ENCODE measurements at places on chromosomes 7 and 10.
A peak's percentile ranks its signal among the peaks of the same experiment; 100 is the strongest.

DNA sequence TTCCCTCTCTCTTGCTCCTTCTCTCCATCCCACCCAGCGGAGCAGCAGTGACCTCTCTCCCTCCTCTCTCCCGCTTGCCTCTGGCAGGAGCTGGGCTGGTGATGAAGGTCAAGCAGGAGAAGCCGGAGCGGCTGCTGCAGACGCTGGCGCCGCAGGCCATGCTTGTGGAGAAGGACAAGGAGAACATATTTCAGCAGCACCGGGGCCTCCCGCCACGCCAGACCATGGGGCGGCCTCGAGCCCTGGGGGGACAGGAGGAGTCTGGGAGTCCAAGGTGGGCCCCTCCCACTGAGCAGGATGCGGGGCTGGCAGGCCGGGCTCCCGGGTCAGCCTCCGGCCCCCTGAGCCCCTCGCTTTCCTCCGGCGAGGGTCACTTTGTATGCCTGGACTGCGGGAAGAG lies 17.3 kb downstream of the ZNF775 start:
- DNase-seq = no peak

DNA sequence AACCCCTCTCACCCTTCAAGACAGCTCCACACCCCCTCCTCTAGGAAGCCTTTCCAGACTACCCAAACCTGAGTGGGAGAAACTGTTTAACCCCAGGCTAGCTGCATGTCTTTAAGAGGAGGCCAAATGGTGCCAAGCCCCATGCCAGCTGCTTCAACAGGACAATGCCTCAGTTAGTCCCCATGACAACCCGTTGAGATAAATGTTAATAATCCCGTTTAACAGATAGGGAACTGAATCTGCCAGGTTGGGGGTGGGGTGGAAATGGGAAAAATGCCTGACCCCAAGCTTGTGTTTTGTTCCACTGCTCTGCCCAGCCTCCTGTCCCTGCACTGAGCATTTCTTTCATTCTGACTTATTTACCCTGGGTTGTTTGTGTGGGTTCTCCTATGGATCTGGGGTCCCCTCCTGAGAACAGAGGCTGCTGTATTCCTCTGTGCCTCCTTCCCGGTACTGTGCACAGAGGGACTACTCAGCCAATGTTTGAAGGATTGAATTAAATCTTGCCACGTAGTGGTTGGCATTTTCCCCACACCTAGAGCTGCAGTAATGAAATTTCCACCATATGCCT lies 452.6 kb upstream of the ZMIZ1 start:
- DNase-seq = no peak

DNA sequence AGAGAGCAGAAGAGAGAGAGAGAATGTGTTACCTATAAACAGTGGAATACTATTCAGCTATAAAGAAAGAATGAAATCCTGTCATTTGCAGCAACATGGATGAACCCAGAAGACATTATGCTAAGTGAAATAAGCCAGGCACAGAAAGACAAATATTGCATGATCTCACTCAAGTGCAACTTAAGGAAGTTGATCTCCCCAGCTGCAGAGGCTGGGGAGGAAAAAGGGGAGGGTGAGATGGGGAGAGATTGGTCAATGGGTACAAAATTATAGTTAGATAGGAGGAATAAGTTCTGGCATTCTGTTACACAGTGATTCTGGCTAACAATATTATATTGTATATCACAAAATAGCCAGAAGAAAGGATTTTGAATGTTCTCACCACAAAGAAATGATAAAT lies 11.2 kb upstream of the JAZF1 start:
- no peak for DNase-seq

- DNase-seq = peak; percentile 76
Measured at GRCh38 chr7:75905785-75906604, 9.0 kb upstream of the POR start.

DNA sequence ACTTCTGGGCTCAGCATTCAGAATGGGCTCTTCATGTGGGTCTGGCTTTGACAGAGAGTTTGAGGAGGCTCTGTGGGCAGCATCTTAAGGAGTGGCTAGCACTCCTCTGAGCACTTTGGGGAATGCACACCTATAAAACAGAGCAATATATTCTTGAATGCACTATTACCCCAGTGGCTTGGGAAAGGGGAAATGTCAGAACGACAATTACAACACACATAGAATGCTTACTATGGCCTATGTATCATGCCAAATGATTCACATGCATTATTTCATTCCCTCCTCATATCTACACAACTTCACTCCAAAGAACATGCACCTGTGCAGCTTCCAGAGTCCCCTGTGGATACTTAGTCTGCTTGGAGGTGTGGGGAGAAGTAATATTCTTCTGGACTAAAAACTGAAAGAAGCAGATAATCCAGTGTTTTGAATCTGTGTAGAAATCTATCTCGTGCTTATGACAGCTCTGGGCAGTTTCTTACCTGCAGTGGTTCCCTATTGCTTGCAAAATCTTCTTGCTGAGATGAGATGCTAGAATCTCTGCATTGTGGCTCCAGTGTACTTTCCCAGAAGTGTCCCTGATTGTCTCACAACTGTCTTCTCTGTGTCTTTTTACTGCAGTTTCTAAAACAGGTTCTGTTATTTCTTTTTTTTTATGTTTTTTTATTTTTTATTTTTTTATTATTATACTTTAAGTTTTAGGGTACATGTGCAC lies 5.5 kb upstream of the MGAM start:
- DNase-seq = no peak

DNA sequence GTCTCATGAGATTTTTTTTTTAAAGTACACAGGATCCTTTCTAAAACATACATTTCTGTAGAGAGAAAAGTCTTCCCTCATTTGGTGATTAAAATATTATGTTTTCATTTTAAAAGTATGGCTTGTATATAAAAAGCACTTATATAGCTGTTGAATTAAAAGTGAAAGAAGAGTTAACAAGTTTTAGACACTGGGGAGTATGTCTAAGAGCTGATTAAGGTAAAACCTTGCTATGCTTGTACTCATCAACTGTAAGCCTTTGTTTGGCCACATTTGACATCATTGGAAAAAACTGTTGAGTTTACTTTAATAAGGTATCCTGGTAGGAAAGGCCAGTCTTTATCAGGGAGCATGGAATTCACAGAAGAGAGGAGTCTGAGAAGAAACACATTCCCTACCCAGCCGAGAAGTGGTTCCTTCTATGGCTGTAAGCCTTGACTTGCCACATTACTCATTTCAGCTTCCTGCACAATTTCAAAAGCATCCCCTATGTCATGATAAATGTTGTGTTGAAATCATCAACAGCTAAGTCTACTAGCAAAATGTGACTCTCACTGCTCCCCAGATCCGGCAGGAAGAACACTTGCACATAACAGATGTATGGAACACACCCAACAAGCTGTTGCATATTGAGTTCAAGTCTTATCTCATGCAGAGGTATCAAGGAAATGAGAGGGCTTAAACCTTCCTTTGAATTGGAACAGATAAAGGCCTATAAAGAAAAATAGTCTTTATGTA lies 171.8 kb upstream of the CDK1 start:
- DNase-seq = no peak

DNA sequence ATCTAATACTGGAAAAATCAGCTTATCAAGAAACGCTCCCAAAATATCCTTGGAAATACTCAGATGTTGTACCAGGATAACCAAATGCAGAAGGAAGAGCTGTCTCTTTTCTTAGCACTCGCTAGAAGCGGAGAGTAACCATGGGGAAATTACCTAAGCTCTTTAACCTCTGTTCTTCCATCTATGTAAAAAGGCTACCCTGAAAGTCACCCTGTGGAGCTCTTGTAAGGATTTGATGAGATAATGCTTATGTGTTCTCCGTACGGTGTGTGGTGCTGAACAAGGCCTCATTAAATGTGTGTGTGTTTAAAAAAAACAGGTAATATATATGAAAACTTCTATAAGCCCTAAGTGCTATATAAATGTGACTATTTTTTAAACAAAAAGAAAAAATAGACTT lies 38.2 kb upstream of the MYO3A start:
- DNase-seq = no peak

DNA sequence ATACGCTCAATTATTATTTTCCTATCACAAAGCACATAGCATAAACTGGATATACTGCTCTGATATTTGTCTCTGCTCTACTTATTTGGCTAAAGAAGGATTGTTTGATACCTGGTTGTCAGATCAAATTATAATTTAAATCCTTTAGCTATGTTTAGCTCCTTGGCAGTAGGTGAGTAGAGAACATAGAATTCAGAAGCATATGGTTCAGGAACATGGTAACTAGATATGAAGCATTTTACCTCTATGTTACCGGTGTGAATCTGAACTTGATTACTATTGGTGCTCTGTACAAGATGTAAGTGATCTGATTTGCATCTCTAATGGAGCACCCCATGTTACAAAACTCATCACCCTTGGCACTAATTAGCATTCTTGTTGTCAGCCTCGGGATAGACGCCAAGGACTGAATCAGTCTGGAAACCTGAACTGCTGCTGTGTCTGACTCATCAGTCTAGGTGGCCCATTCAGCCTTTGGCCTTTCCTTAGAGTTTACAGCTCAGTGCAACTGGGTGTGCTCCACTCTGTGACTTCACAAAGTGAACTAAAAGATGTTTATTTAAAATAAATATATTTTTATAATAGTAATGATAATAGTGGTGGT lies 12.3 kb upstream of the MYPN start:
- DNase-seq = no peak

GRCh38 chr7:121530227-121531174 lies 134.4 kb upstream of the FAM3C start:
- no peak for DNase-seq

GRCh38 chr10:89207801-89208551 lies 859 bp upstream of the CH25H start:
- DNase-seq = no peak

DNA sequence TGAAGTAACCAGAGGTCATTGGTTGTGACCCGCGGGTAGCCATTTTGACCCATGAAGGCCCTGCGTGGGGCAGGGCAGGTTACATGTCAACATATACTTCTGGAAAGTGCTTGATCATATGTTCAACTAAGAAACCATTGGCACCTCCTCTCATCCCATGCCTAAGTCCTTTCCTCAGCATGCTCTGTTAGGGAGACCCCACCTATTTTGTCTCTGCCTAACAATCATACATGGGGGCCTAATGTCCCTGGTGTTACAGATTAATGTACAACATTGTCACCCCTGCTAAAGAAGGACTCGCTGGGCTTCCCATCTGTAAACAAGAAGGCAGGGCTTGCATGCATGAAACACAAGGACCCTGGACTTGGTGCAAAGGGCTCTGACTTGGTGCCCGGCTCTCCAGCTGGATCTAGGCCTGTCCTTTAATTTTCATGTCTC lies 133.7 kb upstream of the TNS3 start:
- DNase-seq = no peak

GRCh38 chr7:74269757-74270277 lies 15.6 kb upstream of the RFC2 start:
- peak; percentile 77 for DNase-seq

GRCh38 chr7:142357953-142358520 lies 100.2 kb upstream of the PRSS58 start:
- DNase-seq = peak; percentile 27

GRCh38 chr10:123517901-123518300 lies 148.3 kb upstream of the GPR26 start:
- DNase-seq = no peak

DNA sequence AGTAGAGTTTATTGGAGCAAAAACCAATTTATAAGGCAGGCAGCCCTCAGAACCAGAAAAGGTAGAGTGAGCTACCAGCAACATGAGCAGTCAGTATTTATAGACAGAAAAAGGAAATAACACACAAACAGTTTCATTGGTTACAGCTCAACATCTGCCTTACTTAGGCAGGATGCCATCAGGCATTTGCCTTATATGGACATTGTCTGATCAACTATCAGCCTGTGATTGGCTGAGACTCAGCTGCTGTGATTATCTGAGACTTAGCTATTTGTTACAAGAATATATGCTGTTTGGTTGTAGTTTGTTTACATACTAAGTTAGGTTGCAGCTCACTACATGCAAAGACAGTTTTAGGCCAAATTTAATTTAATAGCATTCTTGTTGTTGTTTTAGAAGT lies 60.4 kb upstream of the CDK1 start:
- DNase-seq = no peak

DNA sequence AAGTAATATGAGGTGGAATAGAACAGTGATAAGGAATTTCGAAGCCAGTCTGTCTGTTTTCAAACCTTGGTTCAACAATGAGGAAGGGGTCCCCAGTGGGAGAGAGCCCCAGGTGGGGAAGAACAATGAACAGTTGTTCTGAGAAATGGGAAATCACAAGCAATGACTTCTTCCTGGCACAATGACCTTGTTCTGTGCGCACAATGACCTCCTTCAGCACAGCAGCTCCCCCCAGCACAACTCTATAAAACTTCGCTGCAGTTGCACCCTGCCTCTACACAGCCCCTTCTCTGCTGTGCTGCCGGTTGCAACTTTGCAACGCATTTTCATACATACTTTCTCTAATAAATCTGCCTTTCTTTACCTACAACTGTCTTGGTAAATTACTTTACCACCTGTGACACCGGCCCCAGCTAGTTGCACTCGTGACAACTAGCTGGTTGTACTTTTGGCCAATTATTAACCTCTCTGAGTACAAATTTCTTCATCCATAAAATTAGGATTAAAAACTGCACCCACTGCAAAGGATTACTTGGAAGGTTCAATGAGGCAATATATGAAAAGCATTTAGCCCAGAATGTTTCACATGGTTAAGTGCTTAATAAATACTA lies 40.5 kb downstream of the ASB4 start:
- peak; percentile 84 for DNase-seq

DNA sequence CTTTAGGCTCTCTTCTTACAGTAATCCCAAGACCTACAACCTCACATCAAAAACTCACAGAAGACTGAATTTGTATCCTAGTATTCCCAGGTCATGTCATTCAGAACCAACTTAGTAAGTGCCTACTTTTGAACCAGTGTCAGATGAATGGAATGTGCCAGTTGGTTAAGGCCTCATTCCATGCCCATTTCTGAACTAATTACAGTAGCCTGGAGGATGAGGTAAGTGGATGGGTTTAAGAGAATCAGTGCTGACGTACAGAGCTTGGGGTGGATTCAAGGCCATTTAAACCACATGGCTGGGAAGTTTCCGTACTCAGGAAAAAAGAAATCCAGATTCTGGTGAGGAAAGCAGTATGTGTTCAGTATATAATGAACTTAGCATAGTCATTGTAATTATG lies 21.9 kb upstream of the FOXP2 start:
- no peak for DNase-seq

- no peak for DNase-seq
Measured at GRCh38 chr10:70034232-70034631, 18.4 kb upstream of the MACROH2A2 start.

DNA sequence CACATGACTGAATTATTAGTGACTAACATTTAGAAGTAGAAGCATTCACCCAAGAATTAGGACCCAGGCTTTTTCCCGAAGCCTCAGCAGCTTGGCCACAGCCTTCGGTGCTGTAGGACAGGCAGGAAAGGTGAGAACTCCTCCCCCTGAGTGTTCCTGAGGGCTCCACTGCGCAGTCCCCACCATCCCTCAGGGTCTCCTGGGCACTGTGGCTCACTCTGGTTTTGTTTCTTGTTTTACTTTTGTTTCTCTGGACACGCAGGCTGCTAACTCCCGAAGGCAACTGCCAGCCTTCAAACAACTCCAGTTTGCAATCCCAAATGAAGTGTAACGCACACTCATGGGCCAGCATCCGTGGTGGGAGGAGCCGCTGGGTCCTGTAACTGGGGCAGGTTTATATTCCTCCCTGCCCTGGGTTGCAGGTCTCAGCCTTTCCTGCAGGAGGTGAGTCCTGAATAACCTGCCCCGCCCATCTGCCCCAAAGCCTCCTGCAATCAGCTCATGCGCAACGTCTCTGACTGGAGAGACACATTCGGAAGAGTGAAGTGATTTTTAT lies 492.9 kb downstream of the PTPRN2 start:
- DNase-seq = no peak

GRCh38 chr7:42065942-42066341 lies 171.1 kb downstream of the GLI3 start:
- DNase-seq = peak; percentile 17

Data from head of caudate nucleus (tissue), 42 donors.